Neuronal stem cell (in vitro differentiated cells): ENCODE measurements at places on chromosomes 16 and 17.
A peak's percentile ranks its signal among the peaks of the same experiment; 100 is the strongest.

DNA sequence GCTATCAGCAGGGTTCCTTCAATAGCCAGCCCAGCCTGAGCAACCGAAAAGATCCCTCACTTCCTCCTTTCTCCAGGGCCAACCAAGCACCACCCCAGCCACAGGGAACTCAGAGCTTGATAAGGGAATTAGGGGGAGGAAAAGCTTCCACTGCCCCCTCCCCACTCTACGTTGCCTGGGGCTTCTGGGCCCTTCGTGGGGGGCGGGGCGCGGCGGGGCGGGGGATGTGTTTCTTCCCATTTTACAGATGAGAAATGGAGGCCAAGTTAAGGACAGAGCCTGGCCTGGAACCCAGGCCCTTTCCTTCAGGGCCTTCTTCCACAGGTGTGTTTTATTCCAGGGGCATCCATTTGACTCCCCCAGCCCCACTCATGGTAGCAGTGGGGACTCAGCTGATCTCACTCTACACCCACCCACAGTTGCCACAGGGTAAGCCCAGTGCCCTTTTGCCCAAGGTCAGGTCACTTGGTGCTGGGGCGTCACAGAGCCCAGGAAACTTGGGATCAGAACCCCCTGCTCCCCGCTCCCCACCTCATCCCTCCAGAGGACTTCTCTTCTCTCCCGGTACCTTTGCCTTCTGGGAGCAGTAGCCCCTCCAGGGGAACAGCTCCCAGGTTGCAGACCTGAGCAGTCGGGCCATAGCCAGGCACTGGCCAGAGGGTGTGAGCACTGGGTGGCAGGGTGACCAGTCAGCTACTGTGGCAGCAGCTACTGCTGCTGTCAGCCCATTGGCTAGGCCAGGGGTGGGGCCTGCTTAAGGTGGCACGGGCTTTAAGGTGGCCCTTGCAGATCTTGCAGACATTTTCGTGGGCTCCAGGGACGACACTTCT is at the start of gene LDHD:
LDHD (minus strand) TSS at position 700 of the 830 bp plus-strand sequence; CDS start at position 640, 60 bp downstream.
- DNase-seq, result no peak
- no peaks in the 10 kb centered on the region for H3K27me3 ChIP-seq
- no peaks in the 10 kb centered on the region for H3K4me1 ChIP-seq

DNA sequence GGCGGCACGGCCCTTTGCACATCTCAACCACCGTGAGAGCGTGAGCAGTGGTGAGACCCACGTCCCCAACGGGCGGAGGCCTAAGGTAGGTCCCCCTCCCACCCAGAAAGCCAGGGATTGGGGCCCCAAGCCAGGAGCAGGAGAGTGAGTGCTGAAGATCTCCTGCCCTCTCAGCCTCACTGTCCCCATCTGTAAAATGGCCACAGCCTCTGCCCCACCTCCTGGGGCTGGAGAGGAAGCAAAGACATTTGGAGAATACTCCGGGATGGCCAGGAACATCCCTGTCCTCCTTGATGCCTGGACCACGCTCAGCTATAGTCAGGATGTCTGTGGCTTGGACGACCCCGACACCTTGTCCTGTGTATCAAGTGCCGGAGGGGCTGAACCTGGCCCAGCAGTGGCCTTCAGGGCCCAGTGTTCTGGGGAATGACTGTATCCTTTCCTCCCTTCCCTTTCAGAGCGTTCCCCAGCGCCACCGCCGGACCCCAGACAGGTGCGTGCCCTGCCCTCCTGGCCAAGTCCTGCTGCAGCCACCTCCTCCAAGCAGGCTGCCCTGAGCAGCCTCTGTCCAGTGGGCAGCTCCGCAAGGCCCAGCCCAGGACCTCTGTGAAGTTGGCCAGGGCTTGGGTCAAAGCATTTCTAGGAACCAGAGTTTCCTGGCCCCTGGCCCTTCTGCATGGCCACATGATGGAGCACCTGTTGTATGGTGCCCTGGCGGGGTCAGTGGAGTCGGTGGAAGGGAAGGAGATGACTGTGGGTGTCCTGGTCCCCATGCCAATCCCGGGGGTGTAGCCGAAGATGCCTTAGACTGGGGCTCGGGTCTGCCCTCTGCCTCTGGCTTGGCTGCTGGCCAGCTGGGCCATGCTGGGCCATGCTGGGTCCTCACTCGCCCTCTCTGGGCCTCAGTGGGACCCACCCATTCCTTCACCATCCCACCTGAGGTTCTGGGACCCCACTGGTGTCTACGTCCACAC is 38.4 kb downstream of the ADCY7 start:
- no peak for DNase-seq
- no peaks in the 10 kb centered on the region for H3K36me3 ChIP-seq
- H3K4me1 ChIP-seq, result no peaks in the 10 kb centered on the region

- no peaks in the 10 kb centered on the region for H3K36me3 ChIP-seq
- no peak overlapping the region for H3K4me3 ChIP-seq
- H3K27ac ChIP-seq, result no peak overlapping the region
- peaks cover 13% of the 10 kb centered on the region for H3K27me3 ChIP-seq
Observed at GRCh38 chr16:86089991-86090390, 191.0 kb downstream of the IRF8 start.

DNA sequence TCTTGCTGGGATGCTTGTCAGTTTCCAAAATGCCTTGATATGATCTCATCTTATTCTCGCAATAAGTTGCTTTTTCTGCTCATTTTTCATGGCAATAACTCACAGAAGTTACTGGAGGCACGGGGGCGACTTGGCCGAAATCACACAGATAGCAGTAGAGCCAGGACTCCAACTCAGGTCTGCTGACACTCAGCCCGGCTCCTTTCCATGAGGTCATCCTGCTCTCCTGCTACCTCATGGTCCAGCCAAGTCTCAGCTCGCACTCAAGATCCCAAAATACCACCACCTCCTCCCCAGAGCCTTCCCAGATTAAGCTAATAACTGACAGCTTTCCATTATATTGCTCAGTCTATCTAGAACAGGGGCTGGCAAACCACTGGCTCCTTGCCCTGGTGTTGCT is 269.5 kb downstream of the MAP2K4 start:
- DNase-seq, result no peak
- H3K27me3 ChIP-seq, result no peaks in the 10 kb centered on the region
- no peak overlapping the region for H3K27ac ChIP-seq
- H3K4me1 ChIP-seq, result no peaks in the 10 kb centered on the region
- no peak overlapping the region for H3K4me3 ChIP-seq
- H3K36me3 ChIP-seq, result no peaks in the 10 kb centered on the region

DNA sequence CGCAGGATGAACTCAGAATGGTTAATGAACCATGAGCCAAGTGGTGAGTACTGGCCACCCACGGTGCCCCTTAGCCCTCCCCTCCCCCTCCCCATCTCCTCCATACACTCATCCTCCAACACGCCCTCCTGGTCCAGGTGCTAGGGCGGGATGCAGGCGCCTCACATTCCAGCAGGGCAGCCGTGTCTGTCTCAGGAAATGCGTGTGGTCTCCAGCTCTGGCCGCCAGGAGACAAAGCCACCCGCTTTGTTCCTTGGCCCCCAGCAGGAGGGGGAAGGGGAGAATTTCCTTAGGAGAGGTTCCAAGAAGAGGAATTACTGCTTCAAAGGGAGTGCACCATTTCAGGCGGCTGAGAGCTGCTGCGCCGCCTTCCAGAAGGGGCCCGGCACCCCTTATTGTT is 29.7 kb upstream of the RMI2 start:
- H3K36me3 ChIP-seq, result no peaks in the 10 kb centered on the region
- H3K27ac ChIP-seq, result no peak overlapping the region
- no peaks in the 10 kb centered on the region for H3K27me3 ChIP-seq
- DNase-seq, result peak; percentile 82
- H3K4me1 ChIP-seq, result peaks cover 10% of the 10 kb centered on the region

GRCh38 chr17:17722081-17722905 is 41.0 kb downstream of the RAI1 start:
- DNase-seq, result no peak
- H3K4me3 ChIP-seq, result peak overlapping the region; percentile 80
- no peaks in the 10 kb centered on the region for H3K27me3 ChIP-seq
- peaks cover 19% of the 10 kb centered on the region for H3K4me1 ChIP-seq
- no peak overlapping the region for H3K27ac ChIP-seq

GRCh38 chr16:76277460-76278030 is 344 bp downstream of the CNTNAP4 start:
- H3K36me3 ChIP-seq, result no peaks in the 10 kb centered on the region
- H3K4me1 ChIP-seq, result peaks cover 2% of the 10 kb centered on the region
- H3K27me3 ChIP-seq, result peaks cover 2% of the 10 kb centered on the region
- H3K4me3 ChIP-seq, result no peak overlapping the region
- no peak overlapping the region for H3K27ac ChIP-seq

- no peaks in the 10 kb centered on the region for H3K36me3 ChIP-seq
- H3K4me3 ChIP-seq, result no peak overlapping the region
- no peak for DNase-seq
- no peak overlapping the region for H3K27ac ChIP-seq
- H3K4me1 ChIP-seq, result no peaks in the 10 kb centered on the region
Observed at GRCh38 chr17:36613155-36613554, 11.8 kb downstream of the MRM1 start.

DNA sequence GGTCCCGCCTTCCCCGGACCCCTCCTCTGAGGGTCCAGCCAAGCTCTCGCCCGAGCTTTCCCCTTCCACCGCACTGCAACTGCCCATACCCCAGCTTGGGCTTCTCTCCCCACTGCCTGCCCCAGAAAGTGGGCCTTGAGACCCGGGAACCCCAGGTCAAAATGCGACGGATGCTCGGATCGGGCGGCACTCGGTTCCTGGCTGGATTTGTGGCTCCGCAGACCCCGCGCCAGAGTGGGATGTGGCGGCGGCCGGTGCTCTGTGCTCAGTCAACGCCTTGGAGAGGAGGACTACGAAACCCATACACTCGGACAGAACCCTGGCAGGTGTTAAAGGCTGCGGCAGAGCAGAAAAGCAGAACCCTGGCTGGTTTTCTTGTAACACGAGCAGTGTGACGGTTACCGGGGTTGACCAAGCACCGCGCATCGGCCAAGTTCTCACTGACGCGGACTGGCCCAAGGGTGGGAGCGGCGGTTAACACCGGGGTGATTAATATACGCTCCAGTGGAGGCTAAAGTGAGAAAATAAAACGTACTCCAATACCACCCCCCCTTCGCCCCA is 885 bp upstream of the SLFN13 start:
- no peak overlapping the region for H3K27ac ChIP-seq
- H3K4me3 ChIP-seq, result peak overlapping the region; percentile 73
- no peaks in the 10 kb centered on the region for H3K36me3 ChIP-seq
- peaks cover 82% of the 10 kb centered on the region for H3K27me3 ChIP-seq

GRCh38 chr17:73546770-73547536 is 97.3 kb downstream of the SDK2 start:
- H3K27ac ChIP-seq, result no peak overlapping the region
- DNase-seq, result peak; percentile 18
- H3K27me3 ChIP-seq, result no peaks in the 10 kb centered on the region

GRCh38 chr17:60496041-60496440 is 30.0 kb downstream of the APPBP2 start:
- H3K27me3 ChIP-seq, result no peaks in the 10 kb centered on the region
- no peak overlapping the region for H3K27ac ChIP-seq
- H3K4me1 ChIP-seq, result no peaks in the 10 kb centered on the region
- no peak overlapping the region for H3K4me3 ChIP-seq
- no peak for DNase-seq

GRCh38 chr16:68232335-68232734 is 3.6 kb downstream of the ESRP2 start:
- peaks cover 16% of the 10 kb centered on the region for H3K4me1 ChIP-seq
- H3K36me3 ChIP-seq, result peaks cover 41% of the 10 kb centered on the region
- peaks cover 14% of the 10 kb centered on the region for H3K27me3 ChIP-seq
- DNase-seq, result no peak
- no peak overlapping the region for H3K4me3 ChIP-seq
- H3K27ac ChIP-seq, result no peak overlapping the region
